ENCODE measurements at places on chromosomes 7 and 10.

DNA sequence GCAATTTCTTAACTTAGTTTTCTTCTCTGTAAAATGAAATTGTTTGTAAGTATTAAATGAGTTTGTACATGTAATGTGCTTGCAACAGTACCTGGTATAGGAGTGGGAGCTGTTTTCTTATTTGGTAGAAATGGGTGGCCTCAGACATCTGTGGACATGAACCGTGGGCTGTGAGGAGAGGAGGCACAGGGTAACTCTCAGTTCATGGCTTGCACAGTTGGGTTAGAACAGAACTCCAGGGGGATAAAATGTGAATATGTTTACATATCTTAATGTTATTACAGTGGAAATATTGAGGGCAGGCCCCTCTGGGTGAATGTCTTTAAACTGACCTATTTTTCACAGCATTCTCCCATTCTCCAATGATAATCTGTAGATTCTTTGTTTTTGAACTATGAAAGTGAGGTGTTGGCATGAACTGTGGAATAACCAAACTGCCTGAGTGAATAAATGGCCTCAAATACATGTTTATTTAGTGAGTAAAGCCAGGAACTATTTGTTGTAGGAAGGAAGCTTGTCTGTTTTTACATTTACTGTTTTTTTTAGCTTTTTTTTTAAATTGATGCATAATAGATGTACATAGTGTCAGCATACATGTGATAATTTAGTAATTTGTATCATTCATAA, 2.6 kb downstream of the ABCA13 start:
- no peak overlapping the region for H3K4me3 ChIP-seq
- H3K4me1 ChIP-seq: no peaks in the 10 kb centered on the region
- no peaks in the 10 kb centered on the region for H3K27me3 ChIP-seq
- no peaks in the 10 kb centered on the region for H3K36me3 ChIP-seq
- H3K27ac ChIP-seq: no peak overlapping the region
- DNase-seq: no peak

- no peak overlapping the region for H3K27ac ChIP-seq
- no peak for DNase-seq
- H3K4me3 ChIP-seq: no peak overlapping the region
- H3K36me3 ChIP-seq: no peaks in the 10 kb centered on the region
- H3K27me3 ChIP-seq: no peaks in the 10 kb centered on the region
- peaks cover 6% of the 10 kb centered on the region for H3K4me1 ChIP-seq
Measured at GRCh38 chr7:135459951-135460567, 49.8 kb downstream of the CNOT4 start.

DNA sequence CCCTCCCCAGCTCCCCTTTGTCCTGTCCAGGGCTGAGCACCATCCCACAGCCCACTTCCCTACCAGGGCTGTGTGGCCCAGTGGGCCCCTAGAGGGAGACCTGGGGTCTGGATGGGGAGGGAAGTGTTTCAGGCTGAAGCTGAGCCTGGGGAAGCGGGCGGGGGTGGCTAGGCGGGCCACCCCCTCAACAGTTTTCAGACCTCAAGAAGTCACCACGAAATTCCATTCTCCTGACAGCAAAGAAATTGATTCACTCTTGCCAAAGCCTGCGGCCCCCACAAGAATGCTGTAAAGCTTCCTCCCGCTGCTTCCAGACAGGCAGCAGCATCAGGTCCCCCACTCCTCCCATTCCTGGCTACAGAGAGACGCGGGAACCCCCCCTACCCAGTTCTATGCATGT, 2.5 kb upstream of the LFNG start:
- H3K27ac ChIP-seq: peak overlapping the region; percentile 48
- no peaks in the 10 kb centered on the region for H3K36me3 ChIP-seq
- no peak for DNase-seq
- H3K4me3 ChIP-seq: no peak overlapping the region
- H3K27me3 ChIP-seq: no peaks in the 10 kb centered on the region

DNA sequence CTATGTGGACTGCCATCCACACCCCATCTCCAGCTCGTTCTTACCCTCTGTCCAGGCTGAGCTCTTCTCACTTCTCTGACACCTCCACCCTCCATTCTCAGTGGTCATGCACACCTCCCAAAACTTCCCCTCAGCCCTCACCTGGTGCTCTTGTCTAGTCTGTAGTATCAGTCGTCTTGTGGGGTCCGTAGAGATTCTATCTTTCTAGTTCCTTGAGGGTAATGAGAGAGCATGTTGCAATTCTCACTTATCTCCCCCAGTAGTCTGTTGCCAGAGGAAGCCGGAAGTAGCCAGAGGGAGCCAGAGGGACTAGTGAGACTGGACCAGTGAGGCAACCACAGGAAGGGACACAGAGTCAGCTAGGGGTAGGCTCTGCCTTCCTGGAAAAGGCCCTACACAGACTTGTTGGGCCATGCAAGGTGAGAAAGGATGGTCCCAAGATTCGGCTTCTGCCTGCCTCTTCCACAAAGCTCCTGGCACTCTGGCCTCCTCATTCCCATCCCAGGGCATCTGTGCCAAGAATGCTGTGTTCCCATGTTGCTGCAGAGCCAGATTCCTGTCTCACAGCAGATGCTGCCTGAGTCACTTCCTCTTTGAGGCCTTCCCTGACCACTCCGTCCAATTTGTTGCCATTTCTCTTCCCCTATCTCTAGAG, 50.6 kb upstream of the DUSP5 start:
- H3K36me3 ChIP-seq: no peaks in the 10 kb centered on the region
- H3K27ac ChIP-seq: no peak overlapping the region
- no peak overlapping the region for H3K4me3 ChIP-seq
- no peaks in the 10 kb centered on the region for H3K4me1 ChIP-seq
- DNase-seq: no peak
- H3K27me3 ChIP-seq: no peaks in the 10 kb centered on the region

DNA sequence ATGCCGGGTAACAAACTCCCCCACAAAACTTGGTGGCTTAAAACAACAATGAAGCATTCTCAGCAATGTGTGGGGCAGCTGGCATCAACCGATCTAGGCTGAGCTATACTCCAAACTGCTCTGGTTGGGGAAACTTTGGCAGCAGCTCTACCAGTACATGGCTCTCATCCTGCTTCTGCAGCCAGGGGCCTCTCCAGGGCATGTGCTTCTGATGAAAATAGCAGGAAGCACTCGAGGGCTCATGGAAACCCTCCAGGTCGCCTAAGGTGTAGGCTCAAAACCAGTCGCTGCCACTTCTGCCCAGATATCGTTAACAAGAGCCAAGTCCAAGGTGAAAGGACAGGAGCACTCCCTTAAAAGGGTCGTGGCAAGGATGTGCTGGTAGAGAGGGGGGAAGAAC, 134.1 kb downstream of the TEX36 start:
- no peak for DNase-seq
- no peak overlapping the region for H3K27ac ChIP-seq
- H3K36me3 ChIP-seq: no peaks in the 10 kb centered on the region
- H3K4me1 ChIP-seq: no peaks in the 10 kb centered on the region
- no peak overlapping the region for H3K4me3 ChIP-seq
